Activated effector memory CD4-positive, alpha-beta T cell treated with Interleukin-2 at 50 U/mL for 16 hours (primary cell): ENCODE measurements at places on chromosomes 2 and 18.

GRCh38 chr2:168604252-168604651, 148.2 kb downstream of the CERS6 start:
- DNase-seq: no peak

DNA sequence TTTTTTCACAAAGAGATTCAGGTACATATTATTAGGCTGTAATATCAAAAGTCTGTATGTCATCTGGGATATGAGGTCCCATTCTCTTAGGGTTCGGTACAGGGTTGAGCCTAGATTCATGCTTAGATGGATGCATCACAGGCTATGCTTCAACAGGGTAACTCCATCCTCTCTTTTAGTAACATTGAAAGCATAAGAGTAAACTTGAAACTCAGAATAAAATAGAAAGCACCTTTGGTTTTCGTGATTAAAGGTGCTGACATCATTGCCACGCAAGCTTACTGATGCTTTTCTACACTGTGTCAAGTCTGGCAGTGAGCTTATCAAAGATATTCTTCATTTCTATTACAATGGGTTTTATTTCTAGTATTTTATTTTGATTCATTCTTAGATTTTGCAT, 419.1 kb upstream of the DSEL start:
- no peak for DNase-seq

DNA sequence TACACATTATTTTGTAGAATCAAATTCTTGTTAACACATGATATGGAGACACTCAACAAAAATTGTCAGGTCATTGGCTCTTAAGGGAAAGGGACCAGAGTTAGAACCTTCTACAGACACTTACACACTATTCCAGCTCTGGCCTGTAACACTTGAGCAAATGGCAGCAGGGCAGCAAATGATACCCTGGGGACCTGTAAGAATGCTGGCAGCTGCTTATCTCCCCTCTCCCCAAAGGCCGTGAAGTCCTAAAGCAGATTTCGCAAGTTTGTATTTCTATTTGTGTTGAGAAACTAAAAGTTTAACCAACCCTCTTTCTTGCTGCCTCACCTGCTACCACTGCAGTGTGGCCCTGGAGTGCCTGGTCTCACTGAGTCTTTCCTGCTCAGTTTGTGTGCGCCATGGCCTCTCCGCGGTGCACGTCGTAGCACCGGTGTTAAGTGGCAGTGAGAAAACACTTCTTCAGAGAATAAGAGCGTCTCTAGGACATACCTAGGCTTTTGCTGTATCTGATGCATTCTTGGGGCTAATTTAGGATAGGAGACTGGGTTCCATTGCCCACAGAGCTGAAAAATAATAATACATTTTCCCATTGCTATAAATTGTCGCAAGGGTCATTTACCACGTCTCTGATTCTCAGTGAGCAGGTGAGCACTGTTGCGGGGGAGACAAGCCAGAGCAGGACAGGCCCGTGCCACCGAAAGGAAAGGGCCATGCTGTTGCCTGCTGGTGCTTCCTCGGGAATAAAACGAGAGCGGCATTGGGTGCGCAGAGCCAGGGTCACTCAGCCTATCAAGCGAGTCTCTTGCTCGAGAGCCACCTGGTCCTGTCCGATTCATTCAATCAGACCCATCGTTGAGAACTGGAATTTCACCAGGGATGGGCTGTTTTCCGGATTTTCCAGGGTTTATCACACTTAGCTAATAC, 204.9 kb downstream of the PTGR3 start:
- no peak for DNase-seq

GRCh38 chr2:54088719-54089118, 26.7 kb upstream of the ACYP2 start:
- DNase-seq: no peak

DNA sequence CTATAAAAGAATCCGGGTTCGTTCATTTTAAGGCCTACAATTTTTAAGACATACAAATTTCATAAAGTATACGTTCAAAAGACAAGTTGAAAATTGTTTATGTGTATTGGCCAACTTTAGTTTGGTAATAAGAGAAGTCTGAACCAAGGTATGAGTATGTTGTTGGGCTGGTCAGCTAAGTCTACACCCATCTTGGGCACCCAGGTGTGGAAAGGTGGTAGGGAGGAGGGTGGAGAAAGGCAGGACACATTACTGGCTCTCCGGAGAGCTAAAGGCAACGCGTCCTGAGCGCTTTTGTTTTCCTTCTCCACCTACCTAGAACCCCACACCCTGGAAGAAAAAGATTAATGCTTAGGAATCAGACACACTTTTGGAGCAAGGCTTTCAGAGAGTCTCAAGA, 899 bp upstream of the PELI1 start:
- DNase-seq: no peak
